ENCODE measurements at places on chromosomes 7 and 10. TPM values are rescaled to one million over a fixed set of nuclear protein-coding genes. Genes with fewer than 3 reads are reported as not detected.

The INA gene
- total RNA-seq, result not detected

DNA sequence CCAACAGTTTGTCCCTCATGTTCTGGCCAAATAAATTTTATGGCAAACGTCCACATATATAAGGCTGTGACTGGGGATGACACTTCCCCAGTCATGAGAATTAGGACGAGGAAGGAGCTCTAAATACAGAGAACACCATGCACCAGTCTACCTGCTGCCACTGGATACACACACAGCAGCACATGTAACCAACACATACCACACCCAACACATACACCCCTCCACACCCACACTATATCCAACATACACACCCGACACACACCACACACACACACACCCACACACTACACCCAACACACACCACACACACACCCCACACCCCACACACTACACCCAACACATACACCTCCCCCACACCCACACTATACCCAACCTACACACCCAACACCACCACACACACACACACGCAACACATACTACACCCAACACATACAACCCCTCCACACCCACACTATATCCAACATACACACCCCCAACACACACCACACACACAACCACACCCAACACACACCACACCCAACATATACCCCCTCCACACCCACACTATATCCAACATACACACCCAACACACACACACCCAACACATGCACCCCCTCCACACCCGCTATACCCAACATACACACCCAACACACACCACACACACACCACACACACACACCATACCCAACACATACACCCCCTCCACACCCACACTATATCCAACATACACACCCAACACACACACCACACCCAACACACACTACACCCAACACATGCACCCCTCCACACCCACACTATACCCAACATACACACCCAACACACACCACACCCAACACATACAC lies 74.1 kb downstream of the HIPK2 start:
- DNase-seq, result no peak

The OR2A42 gene
- not detected for total RNA-seq

DNA sequence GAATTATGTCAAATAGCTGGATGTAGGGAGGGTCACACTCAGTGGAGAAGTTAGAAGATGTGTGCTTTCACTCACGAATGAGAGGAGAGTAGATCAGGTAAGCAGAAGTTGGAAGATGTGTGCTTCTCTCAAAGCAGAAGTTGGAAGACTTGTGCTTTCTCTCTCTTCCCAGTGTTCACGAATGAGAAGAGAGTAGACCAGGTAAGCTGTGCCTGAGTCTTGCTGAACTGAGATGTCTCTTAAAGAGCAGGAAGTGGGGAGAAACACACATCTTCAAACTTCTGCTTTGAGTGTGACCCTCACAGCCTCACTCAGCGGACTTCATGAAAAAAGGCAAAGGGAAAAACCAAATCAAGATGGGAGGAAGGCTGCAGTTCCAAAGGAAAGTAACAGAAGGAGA lies 7.0 kb upstream of the TMEM243 start:
- no peak for DNase-seq

The ADD3 gene
- total RNA-seq, result 116 TPM

The ANKRD30A gene
- total RNA-seq, result not detected

GRCh38 chr7:14691034-14691433 lies 211.5 kb downstream of the DGKB start:
- DNase-seq, result no peak

DNA sequence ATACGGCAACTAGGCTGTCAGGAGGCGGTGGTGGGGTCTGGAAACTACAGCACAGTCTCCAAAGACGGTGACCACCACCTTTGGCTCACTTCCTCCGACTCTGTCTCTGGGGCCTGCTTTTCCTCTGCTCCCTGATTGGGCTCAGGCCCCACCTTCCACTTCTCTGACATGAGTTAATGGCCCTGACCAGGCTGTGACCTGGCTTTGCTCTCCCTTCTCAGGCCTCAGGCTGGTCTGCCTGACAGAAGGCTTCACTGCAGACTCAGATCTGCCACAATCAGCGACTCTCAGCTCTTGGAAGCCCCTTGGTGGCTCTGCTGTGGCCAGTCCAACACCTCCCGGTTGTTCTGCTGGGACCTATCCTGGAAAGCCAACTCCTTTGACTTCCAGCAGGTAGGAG lies 7.7 kb downstream of the STYXL1 start:
- no peak for DNase-seq

- no peak for DNase-seq
Measured at GRCh38 chr7:69932034-69932628, 333.9 kb downstream of the AUTS2 start.

The SSC4D gene
- 0.32 TPM for total RNA-seq
